Activated naive CD4-positive, alpha-beta T cell treated with anti-CD3 and anti-CD28 coated beads for 36 hours (primary cell): ENCODE measurements at places on chromosomes 5 and 9. TPM values are rescaled to one million over a fixed set of nuclear protein-coding genes. Genes with fewer than 3 reads are reported as not detected.

GRCh38 chr5:99808657-99809230 lies 726.4 kb upstream of the FAM174A start:
- H3K27me3 ChIP-seq: no peaks in the 10 kb centered on the region
- no peaks in the 10 kb centered on the region for H3K4me1 ChIP-seq
- no peak for DNase-seq
- H3K36me3 ChIP-seq: no peaks in the 10 kb centered on the region
- no peak overlapping the region for H3K4me3 ChIP-seq

DNA sequence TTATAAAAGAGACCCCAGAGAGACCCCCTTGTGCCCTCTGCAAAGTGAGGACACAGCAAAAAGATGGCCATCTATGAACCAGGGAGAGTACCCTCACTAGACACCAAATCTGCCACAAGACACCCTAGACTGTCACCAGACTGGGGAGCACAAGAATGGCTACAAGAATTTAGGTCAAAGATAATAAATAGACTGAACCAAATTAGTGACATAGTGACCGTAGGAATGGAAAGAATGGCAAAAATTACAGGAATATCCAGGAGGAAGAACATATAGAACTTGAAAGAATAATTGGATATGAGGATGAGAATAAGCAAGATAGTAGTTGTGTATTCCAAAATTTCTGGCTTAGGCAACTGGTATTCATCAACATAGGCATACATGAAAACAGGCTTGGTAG lies 235.0 kb downstream of the NNT start:
- no peaks in the 10 kb centered on the region for H3K27me3 ChIP-seq
- no peaks in the 10 kb centered on the region for H3K36me3 ChIP-seq
- DNase-seq: no peak
- H3K4me1 ChIP-seq: no peaks in the 10 kb centered on the region
- no peak overlapping the region for H3K27ac ChIP-seq

- no peaks in the 10 kb centered on the region for H3K27me3 ChIP-seq
- no peak overlapping the region for H3K4me3 ChIP-seq
- DNase-seq: no peak
- no peaks in the 10 kb centered on the region for H3K36me3 ChIP-seq
Measured at GRCh38 chr5:149584121-149584520, 2.8 kb downstream of the ARHGEF37 start.

GRCh38 chr5:31378838-31379237 lies 153.1 kb downstream of the DROSHA start:
- no peak overlapping the region for H3K27ac ChIP-seq
- peaks cover 10% of the 10 kb centered on the region for H3K27me3 ChIP-seq
- no peaks in the 10 kb centered on the region for H3K36me3 ChIP-seq
- H3K4me3 ChIP-seq: no peak overlapping the region

- H3K4me3 ChIP-seq: no peak overlapping the region
- no peaks in the 10 kb centered on the region for H3K4me1 ChIP-seq
- H3K27me3 ChIP-seq: no peaks in the 10 kb centered on the region
- no peak for DNase-seq
Measured at GRCh38 chr9:111253742-111254437, 76.1 kb downstream of the OR2K2 start.

- peaks cover 2% of the 10 kb centered on the region for H3K27me3 ChIP-seq
- H3K27ac ChIP-seq: no peak overlapping the region
- no peak overlapping the region for H3K4me3 ChIP-seq
- peaks cover 4% of the 10 kb centered on the region for H3K36me3 ChIP-seq
Measured at GRCh38 chr9:133600739-133601138, 8.4 kb downstream of the FAM163B start.

GRCh38 chr9:96020792-96021550 lies 145.5 kb downstream of the ERCC6L2 start:
- H3K27ac ChIP-seq: peak overlapping the region; percentile 54
- peaks cover 47% of the 10 kb centered on the region for H3K4me1 ChIP-seq
- peaks cover 24% of the 10 kb centered on the region for H3K27me3 ChIP-seq
- peaks cover 3% of the 10 kb centered on the region for H3K36me3 ChIP-seq

DNA sequence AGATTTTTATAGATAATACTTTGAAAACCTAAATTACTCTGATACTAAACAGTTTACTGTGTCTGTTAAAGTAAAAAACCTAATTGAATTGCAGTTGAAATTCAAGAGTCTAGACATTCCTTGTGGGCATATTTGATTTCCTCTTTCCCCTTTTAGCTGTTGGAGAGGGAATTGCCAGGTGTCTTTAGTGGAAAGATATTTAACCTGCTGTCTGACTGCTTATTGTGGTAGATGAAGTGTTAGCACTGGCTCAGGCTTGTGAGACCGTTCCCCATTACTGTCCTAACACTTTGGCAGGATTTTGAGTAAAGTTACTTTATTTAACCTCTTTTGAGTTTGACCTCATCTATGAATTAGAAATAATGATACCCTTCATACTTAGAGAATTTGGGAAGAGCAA lies 16.4 kb downstream of the MAP3K1 start:
- H3K4me3 ChIP-seq: no peak overlapping the region
- no peaks in the 10 kb centered on the region for H3K27me3 ChIP-seq
- H3K36me3 ChIP-seq: no peaks in the 10 kb centered on the region

DNA sequence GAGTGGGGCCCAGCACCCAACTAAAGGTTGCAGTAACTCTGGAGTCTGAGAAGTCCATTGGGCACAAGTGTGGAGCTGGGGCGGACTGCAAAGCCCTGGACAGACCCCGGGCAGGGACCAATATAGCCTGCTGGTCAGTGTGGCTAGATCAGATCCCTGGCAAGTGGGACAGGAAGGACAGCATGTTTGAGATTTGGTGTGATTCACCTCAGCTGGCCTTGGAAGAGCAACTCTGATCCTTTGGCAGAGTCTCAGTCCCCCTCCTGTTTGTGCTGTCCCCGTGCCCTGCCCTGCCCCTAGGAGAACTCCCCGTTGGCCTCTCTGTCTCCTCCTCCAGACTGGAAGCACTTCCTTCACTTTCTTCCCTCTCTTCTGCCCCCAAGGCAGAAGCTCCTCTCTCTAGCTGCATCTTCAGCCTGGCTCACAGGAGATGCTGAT lies 255.3 kb downstream of the FSTL4 start:
- no peaks in the 10 kb centered on the region for H3K36me3 ChIP-seq
- no peaks in the 10 kb centered on the region for H3K4me1 ChIP-seq

DNA sequence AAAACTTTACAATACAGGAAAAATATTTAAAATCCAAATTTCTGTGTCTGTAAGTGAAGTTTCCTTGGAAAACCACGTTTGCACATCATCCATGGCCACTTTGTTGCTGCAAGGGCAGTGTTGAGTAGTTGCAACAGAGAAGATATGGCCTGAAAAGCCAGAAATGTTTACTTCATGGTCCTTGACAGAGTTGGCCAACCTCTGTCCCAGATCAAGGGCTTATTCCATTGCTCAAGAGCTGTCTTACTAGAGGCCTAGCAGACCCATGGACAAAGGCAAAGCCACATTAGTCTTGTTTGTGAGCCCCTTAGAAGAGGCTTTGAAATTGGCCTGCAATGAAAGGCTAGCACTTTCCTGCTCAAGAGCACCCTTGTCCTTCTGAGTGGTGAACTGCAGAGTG lies 119.4 kb downstream of the GAS1 start:
- no peak overlapping the region for H3K27ac ChIP-seq
- H3K4me3 ChIP-seq: no peak overlapping the region
- no peaks in the 10 kb centered on the region for H3K4me1 ChIP-seq
- H3K36me3 ChIP-seq: peaks cover 1% of the 10 kb centered on the region
- peaks cover 6% of the 10 kb centered on the region for H3K27me3 ChIP-seq

- DNase-seq: no peak
- no peaks in the 10 kb centered on the region for H3K4me1 ChIP-seq
- H3K36me3 ChIP-seq: no peaks in the 10 kb centered on the region
- H3K4me3 ChIP-seq: no peak overlapping the region
- no peaks in the 10 kb centered on the region for H3K27me3 ChIP-seq
Measured at GRCh38 chr9:81989700-81990099, 1.1 kb downstream of the SPATA31D1 start.

DNA sequence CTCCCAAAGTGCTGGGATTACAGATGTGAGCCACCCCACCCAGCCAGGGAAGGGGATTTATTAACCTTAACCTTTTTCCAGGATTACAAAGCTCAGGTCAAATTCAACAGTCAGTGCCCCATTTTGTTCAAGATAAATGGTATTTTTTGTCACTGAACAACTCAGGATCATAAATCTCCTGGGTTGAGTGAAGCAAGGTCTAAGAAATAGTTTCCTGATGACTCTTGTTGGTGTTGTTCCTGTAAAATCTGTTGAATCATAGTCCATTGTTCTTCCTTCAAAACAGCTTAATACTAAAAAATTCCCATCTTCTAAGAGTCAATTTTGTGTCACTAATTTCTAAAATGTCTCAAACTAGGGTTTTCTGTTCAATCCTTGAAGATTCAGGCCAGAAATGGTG lies 33.9 kb upstream of the JMY start:
- H3K27me3 ChIP-seq: no peaks in the 10 kb centered on the region
- no peak overlapping the region for H3K4me3 ChIP-seq
- H3K27ac ChIP-seq: no peak overlapping the region
- H3K36me3 ChIP-seq: no peaks in the 10 kb centered on the region

DNA sequence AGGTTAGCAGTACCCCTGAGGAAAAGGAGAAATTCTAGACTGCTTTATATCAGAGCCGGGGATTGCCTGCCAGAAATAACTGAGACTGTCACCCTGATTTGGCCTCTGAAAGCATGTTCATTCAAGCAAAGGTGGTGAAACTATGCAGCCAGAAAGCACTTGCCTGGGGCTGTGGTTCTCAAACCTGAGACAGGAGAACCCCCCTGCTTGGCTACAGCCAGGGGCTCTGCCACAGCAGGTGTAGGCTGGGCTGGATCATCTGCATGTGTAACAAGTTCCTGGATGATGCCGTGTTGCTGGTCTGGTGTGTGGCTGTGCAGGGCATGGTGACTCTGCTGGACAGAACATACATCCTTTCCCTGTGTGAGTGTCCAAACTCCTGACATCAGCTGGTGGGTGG lies 157.8 kb downstream of the NXNL2 start:
- peaks cover 3% of the 10 kb centered on the region for H3K27me3 ChIP-seq
- no peak overlapping the region for H3K27ac ChIP-seq
- H3K4me1 ChIP-seq: no peaks in the 10 kb centered on the region
- DNase-seq: no peak
- H3K36me3 ChIP-seq: no peaks in the 10 kb centered on the region
- no peak overlapping the region for H3K4me3 ChIP-seq

DNA sequence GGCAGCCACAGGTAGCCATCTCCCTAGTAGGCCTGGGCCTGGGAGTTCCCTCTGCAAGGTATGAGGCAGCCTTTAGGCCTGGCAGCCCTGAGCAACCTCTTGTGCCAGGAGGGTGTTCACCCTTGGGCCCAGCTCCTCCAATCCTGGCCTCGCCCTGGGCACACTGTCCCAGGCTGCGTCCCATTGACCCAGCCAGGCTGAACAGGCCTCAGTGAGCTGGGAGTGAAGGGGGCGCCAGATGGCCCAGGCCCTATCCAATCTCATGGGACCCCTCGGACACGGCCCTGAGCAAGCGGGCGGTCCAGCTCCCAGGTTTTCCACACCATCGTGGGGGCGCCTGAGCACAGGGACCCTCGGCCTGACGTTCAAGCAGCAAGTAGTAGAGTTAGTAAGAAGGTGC lies 14.5 kb downstream of the SH3GLB2 start:
- DNase-seq: no peak
- no peak overlapping the region for H3K4me3 ChIP-seq
- no peaks in the 10 kb centered on the region for H3K27me3 ChIP-seq

GRCh38 chr5:39757131-39757530 lies 332.4 kb upstream of the DAB2 start:
- H3K4me3 ChIP-seq: no peak overlapping the region
- no peak for DNase-seq
- peaks cover 2% of the 10 kb centered on the region for H3K27me3 ChIP-seq
- no peaks in the 10 kb centered on the region for H3K4me1 ChIP-seq

- no peaks in the 10 kb centered on the region for H3K27me3 ChIP-seq
- no peak overlapping the region for H3K4me3 ChIP-seq
- DNase-seq: no peak
- peaks cover 29% of the 10 kb centered on the region for H3K36me3 ChIP-seq
Measured at GRCh38 chr5:171874234-171874633, 88.6 kb downstream of the SMIM23 start.

DNA sequence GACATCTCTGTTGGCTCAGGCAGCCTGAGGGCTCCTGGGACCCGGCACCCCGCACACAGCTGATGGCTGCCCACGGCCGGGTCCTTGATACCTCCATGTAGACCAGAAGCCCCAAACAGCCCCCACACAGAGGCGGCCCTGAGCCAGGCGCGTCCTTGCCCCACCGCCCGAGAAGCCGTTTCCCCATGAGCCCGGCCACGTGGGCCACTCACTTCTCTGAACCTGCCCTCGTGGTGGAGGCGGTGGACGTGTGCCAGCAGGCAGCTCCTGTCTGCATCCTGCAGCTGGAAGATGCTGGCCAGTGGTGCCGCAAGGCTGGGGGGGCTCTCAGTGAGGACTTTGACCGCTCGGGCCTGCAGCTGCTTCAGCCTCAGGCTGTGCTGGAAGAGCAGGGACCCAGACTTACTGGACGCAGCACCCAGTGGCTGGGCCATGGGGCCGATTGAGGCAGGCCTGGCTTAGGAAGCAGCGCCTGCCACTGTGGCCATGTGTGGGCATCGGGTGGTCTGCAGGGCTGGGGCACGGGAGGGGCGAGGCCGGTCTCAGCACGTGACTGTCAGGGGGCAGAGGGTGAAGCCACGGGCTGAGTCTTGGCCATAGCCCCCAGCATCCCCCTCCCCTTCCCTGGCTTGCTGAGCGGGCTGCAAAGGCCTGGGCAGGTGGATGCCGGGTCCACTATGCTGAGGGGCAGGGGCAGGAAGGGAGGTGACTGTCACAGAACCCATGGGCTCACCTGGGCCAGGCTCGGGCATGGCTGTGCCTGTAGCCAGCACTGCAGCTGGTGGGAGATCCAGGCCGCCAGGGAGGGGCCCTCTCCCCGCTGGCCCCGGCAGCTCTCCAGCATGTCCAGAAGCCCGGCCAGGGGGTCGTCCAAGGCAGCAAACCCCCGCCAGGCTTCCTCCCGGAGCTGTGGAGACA lies 50.0 kb downstream of the EXD3 start:
- H3K36me3 ChIP-seq: no peaks in the 10 kb centered on the region
- no peak overlapping the region for H3K27ac ChIP-seq
- no peaks in the 10 kb centered on the region for H3K27me3 ChIP-seq

DNA sequence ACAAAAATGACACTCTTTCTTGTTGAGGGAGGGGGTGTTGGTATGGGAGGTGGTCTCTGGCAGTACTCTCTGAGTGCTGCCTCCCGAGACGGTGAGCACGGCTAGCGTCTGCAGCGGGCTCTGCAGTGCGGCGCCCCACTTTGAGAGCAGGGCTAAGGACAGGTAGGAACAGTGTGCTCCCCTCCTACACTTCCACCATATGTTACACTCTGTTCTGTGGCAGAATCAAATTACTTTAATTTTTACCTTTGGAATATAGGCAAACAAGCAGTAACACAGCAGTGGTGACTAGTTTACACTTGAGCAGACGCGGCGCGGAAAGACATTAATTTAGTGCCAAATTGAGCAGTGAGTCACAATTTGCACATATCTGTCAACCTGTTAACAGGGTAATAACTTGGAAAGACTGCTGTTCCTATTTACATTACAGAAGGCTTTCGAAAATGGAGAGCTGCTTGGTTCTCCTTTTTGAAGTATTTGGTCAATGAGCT lies 136.3 kb downstream of the MED27 start:
- DNase-seq: no peak
- H3K27me3 ChIP-seq: no peaks in the 10 kb centered on the region
- H3K36me3 ChIP-seq: peaks cover 4% of the 10 kb centered on the region
- no peak overlapping the region for H3K27ac ChIP-seq
- no peaks in the 10 kb centered on the region for H3K4me1 ChIP-seq

- H3K36me3 ChIP-seq: no peaks in the 10 kb centered on the region
- no peaks in the 10 kb centered on the region for H3K27me3 ChIP-seq
- no peak overlapping the region for H3K27ac ChIP-seq
- no peaks in the 10 kb centered on the region for H3K4me1 ChIP-seq
Measured at GRCh38 chr5:120527251-120527650, 63.2 kb downstream of the PRR16 start.

Gene NR2F1
- total RNA-seq: not detected

Gene RFX3
- total RNA-seq: 11.0 TPM

Gene FOXE1
- total RNA-seq: 0.10 TPM

Gene MEF2C
- not detected for total RNA-seq

Gene TSLP
- 0.81 TPM for total RNA-seq

Gene FOXD4
- not detected for total RNA-seq

Gene PCDHA2
- not detected for total RNA-seq

Gene GLIPR2
- total RNA-seq: 9.7 TPM
